ENCODE measurements at places on chromosomes 12 and 14.

DNA sequence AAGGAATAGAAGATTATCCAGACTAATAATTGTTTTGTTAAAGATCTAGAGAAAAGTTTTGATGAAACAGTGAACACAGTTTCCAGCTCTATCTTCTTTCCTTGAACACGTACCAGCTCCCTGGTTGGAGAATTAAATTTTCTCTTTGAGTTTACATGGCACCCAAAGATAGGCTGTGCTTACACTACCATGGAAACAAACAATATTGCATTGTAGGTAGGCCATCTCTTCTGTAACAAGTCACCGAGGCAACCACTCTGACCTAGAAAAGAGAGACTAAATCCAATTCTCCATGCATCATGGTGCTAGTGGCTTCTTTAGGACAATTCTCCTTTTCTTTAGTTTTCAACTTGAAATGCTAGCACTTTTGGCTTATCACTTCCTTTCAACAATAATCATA is 9.9 kb downstream of the BMAL2 start:
- H3K36me3 ChIP-seq, result no peaks in the 10 kb centered on the region
- H3K4me3 ChIP-seq, result no peak overlapping the region
- peaks cover 4% of the 10 kb centered on the region for H3K27me3 ChIP-seq
- H3K4me1 ChIP-seq, result no peaks in the 10 kb centered on the region
- no peak overlapping the region for H3K27ac ChIP-seq

GRCh38 chr12:93847517-93848474 is 170.6 kb downstream of the CRADD start:
- H3K27me3 ChIP-seq, result no peaks in the 10 kb centered on the region
- no peak for DNase-seq
- 0 out of 2 replicates have a peak, but pooled peaks cover 4% of the 10 kb centered on the region for H3K36me3 ChIP-seq
- no peak overlapping the region for H3K4me3 ChIP-seq
- H3K4me1 ChIP-seq, result peaks cover 38% of the 10 kb centered on the region

DNA sequence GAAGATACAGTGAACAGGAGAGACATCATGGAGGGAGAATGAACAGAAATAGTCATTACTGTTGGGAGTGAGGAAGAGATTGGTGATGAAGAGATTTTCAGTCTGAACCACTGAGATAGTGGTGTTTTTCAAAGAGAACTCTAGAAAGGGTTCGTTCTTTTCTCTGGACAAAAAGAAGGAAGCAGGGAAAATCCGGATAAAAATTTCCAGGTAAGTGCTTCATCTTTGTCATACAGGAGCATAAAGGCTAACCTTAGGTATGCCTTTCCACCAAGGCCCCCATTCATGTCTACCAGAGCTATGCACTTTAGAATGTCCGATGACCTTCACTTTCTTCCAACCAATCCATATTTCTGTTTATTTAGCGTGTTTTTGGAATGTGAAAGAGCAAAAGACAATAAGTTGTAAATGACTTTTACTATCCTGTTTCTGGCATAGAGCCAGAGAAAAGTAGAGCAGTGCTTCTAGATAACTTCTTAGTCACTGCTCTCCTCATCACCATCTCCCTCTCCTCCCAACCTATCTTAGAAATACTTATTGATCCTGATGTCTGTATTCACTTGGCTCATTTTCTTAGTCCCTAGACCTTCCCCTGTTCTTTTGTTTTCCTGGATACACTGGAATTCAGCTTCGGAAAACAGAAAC is 116.5 kb downstream of the TTC6 start:
- no peak for DNase-seq
- H3K4me3 ChIP-seq, result no peak overlapping the region
- H3K36me3 ChIP-seq, result no peaks in the 10 kb centered on the region
- H3K27me3 ChIP-seq, result no peaks in the 10 kb centered on the region
- no peak overlapping the region for H3K27ac ChIP-seq

DNA sequence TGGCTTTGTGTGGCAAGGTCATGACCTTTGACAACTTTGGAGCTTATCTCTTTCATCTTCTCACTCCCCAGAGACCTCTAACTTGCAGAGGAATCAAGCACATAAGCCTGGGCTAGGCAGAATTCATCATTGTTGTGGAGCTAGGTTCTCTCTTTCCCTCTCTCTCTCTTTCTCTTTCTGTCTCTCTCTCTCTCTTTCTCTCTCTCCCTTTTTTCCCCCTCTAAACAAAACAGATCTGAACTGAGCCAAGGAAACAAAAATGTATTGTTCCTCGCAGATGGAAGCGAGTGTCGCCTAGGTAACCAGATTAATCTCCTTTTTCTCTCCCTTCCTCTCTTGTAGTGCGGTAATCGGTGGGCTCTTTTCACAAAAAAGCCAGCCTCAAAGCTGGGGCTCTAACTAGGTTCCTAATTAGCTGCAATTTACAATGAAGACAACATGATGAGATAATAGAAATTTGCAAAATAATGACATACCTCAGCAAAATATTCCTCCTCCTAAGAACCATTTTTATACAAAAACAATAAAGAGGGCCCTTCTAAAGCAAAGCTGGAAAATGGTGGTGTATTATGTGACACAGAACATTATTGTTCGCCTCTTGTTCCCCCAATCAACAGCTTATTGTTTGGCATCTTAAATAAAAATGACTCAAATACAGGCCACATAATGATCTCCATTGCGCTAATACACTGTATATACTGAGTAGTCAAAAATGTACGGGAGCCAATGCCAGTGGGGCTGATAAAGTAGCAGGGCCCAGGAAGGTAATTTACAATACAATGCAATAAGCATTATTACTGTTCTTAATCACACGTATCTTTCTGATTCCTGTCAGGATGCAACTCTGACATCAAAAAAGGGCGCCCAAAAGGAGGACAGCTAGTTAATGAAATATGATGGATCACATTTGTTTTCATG is 65.7 kb upstream of the SOX5 start:
- no peak for DNase-seq
- no peaks in the 10 kb centered on the region for H3K27me3 ChIP-seq
- H3K36me3 ChIP-seq, result no peaks in the 10 kb centered on the region
- H3K4me3 ChIP-seq, result no peak overlapping the region
- no peak overlapping the region for H3K27ac ChIP-seq
- H3K4me1 ChIP-seq, result peaks cover 4% of the 10 kb centered on the region

- H3K4me1 ChIP-seq, result no peaks in the 10 kb centered on the region
- no peak overlapping the region for H3K27ac ChIP-seq
- no peak for DNase-seq
- H3K27me3 ChIP-seq, result no peaks in the 10 kb centered on the region
- H3K36me3 ChIP-seq, result peaks cover 11% of the 10 kb centered on the region
These were observed 24.6 kb downstream of the DDX47 start for GRCh38 chr12:12837813-12838153.

- H3K27ac ChIP-seq, result no peak overlapping the region
- H3K4me3 ChIP-seq, result no peak overlapping the region
- no peaks in the 10 kb centered on the region for H3K4me1 ChIP-seq
- no peaks in the 10 kb centered on the region for H3K36me3 ChIP-seq
- H3K27me3 ChIP-seq, result peaks cover 28% of the 10 kb centered on the region
These were observed 64.6 kb upstream of the ACTN1 start for GRCh38 chr14:69043596-69044260.

DNA sequence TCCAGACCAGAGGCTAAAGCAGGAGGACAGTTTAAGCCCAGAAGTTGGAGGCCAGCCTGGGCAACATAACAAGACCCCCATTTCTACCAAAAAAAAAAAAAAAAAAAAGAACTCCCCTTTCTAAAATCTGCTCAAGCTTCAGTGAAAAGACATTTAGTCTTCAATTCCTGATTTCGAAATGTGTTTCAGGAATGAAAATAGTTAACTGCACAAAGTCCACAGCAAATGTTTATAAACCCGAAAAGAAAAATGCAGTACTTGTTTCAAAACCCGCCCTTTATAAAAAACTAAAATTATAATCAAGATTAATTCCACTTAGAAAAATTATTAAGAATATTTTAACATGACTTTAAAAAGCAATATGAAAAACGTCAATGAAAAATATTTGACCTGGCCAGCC is 12.1 kb downstream of the ATXN2 start:
- H3K4me3 ChIP-seq, result no peak overlapping the region
- H3K4me1 ChIP-seq, result no peaks in the 10 kb centered on the region
- no peak for DNase-seq
- H3K27ac ChIP-seq, result no peak overlapping the region

- peaks cover 7% of the 10 kb centered on the region for H3K4me1 ChIP-seq
- no peak overlapping the region for H3K27ac ChIP-seq
- no peaks in the 10 kb centered on the region for H3K36me3 ChIP-seq
- H3K27me3 ChIP-seq, result no peaks in the 10 kb centered on the region
These were observed 41.1 kb downstream of the PSMA6 start for GRCh38 chr14:35333264-35333730.

DNA sequence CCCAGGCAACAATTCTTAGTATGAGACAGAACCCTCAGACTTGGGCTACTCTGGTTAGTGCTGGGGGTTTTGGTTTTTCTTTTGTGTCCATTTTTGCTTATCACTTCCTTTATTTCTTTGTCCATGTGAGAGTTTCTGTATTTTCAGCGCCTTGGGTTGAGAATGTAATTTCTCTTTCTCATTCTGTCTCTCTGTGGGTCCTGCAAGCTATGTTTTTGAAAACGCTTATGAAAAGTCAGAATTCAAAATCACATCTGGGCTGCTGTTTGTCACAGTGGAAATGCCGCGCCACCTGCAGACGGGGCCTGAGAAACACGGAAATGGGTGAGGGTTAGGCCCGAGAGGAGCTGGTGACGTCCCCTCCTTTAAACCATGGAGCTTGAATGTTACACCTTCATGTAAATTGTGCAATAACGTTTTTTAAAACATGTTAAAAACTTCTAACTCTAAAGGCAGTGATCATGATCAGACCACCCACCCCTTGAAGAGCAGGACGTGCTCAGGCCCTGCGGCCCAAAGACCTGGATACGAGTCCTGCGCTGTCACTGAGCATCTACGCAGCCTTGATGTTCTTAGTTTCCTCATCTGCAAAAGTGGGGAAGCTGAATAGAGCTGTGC is 26.1 kb downstream of the JDP2 start:
- no peaks in the 10 kb centered on the region for H3K4me1 ChIP-seq
- H3K27ac ChIP-seq, result no peak overlapping the region
- peaks cover 3% of the 10 kb centered on the region for H3K27me3 ChIP-seq
- no peaks in the 10 kb centered on the region for H3K36me3 ChIP-seq
- no peak for DNase-seq

DNA sequence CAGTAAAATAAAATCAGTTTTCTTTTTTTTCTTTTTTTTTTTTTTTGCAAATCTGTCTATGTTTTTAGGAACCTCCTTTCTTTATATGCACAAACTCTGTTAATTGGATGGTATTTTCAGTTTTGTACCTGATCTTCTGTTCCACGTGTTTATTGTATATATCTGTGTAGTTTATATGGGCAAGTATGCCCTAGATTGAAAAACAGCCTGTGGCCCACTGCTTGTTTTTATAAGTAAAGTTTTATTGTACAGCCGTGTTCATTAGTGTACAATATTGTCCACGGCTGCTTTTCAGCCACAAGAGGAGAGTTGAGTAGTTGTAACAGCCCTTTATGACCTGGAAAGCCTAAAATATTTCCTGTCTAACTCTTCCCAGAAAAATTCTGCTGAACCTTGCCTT is 18.7 kb upstream of the MYO1H start:
- H3K27ac ChIP-seq, result no peak overlapping the region
- no peak for DNase-seq
- no peak overlapping the region for H3K4me3 ChIP-seq

DNA sequence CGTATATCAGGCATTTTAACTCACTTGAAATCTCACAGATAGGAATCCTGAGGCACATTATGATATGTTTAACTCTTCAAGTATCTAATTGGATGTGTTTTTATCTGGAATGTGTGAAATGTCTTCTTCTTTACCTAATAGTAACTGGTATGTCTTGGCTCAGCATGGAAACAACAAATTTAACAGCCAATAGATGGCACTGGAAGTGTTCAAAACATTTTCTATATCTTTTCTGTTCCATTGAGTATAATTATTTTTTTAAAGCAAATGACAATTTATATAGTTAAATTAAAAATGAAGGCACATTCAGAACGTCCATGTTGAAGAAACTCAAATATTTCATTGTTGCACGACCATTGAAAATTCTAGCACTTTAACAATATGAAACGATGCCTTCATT is 164.6 kb upstream of the SLC16A7 start:
- H3K36me3 ChIP-seq, result no peaks in the 10 kb centered on the region
- H3K4me3 ChIP-seq, result no peak overlapping the region
- H3K27ac ChIP-seq, result no peak overlapping the region
- H3K4me1 ChIP-seq, result no peaks in the 10 kb centered on the region

DNA sequence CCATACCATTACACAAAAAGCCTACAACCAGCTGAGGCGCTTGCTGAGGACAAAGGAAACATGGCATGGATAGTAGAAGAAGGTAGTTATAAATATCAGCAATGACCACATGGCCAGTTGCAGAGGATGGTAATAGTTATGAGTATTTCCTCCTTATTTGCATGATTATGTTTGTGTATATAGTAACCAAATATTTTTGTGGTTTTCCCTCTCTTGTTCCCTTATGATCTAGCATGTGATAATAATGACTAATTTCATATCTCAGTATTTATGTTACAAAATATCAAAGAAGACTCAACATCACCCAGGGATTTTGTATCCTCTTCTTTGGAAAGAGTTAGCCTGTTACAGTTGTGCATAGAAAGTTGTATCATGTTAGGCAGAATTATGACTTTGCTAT is 13.5 kb upstream of the CATSPERB start:
- no peak overlapping the region for H3K27ac ChIP-seq
- no peaks in the 10 kb centered on the region for H3K4me1 ChIP-seq
- DNase-seq, result no peak
- H3K36me3 ChIP-seq, result no peaks in the 10 kb centered on the region
- H3K4me3 ChIP-seq, result no peak overlapping the region

- H3K36me3 ChIP-seq, result no peaks in the 10 kb centered on the region
- DNase-seq, result no peak
- peaks cover 10% of the 10 kb centered on the region for H3K4me1 ChIP-seq
- H3K27me3 ChIP-seq, result no peaks in the 10 kb centered on the region
- no peak overlapping the region for H3K27ac ChIP-seq
- no peak overlapping the region for H3K4me3 ChIP-seq
These were observed 31.1 kb upstream of the MAP1LC3B2 start for GRCh38 chr12:116528065-116528464.

DNA sequence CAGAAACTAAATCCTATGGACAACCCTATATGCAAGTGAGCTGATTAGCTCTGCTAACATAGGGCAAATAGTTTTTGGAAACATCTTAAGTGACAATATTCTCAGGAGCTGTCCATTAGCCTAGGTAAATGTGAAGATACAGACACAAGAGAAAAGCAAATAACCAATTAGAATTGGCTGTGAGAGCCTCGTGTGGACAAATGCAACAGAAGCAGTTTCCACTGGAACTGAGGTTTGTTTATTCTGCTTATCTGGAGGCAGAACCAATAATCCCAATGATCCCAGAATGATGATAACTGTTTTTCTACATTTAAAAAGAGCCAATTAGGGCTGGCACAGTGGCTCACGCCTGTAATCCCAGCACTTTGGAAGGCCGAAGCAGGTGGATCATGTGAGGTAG is 43.2 kb upstream of the YAF2 start:
- no peak overlapping the region for H3K4me3 ChIP-seq
- no peaks in the 10 kb centered on the region for H3K36me3 ChIP-seq
- no peaks in the 10 kb centered on the region for H3K4me1 ChIP-seq
- no peak overlapping the region for H3K27ac ChIP-seq
- H3K27me3 ChIP-seq, result no peaks in the 10 kb centered on the region
